ENCODE measurements at places on chromosomes 16 and 17.

- no peak for DNase-seq
Observed at GRCh38 chr17:14355556-14355955, 54.7 kb downstream of the HS3ST3B1 start.

- DNase-seq: no peak
Observed at GRCh38 chr17:30913955-30914354, 7.8 kb upstream of the ADAP2 start.

DNA sequence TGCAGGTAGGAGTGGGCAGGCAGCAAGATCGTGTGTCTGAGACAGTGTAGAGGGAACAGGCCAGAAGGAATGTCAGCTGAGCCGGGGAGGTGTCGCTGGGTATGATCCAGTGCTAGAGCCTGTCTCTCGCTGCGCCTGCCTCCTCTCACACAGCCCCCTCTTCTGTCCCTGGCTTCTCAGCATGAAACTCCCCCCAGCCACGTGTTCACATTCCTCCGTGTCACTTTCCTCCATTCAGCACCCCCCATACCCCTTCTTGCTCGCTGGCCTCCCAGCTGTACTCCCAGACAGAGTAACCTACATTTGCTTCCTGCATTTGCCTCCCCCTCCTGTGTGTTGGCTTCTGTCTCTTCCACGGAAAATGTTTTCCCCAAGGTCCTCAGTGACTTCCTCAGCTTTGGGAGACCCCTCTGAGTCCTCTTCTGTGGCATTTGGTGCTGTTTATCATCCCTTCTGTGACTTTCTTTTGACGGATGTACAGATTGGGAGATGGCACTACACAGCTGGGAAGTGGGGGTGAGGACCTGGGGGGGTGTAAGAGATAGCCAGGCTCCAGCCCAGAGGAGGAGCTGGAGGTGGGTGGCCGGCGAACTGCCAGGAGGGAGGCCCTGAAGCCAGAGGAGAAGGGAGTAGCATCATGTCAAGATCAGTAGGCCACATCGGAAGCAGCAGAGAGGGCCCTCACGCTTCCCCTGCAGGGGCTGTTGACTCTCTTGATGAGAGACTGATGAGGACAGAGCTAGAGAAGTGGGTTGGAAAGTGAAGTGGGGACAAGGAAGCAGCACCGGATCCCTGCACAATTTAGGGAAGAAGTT, 19.2 kb downstream of the SGF29 start:
- no peak for DNase-seq

DNA sequence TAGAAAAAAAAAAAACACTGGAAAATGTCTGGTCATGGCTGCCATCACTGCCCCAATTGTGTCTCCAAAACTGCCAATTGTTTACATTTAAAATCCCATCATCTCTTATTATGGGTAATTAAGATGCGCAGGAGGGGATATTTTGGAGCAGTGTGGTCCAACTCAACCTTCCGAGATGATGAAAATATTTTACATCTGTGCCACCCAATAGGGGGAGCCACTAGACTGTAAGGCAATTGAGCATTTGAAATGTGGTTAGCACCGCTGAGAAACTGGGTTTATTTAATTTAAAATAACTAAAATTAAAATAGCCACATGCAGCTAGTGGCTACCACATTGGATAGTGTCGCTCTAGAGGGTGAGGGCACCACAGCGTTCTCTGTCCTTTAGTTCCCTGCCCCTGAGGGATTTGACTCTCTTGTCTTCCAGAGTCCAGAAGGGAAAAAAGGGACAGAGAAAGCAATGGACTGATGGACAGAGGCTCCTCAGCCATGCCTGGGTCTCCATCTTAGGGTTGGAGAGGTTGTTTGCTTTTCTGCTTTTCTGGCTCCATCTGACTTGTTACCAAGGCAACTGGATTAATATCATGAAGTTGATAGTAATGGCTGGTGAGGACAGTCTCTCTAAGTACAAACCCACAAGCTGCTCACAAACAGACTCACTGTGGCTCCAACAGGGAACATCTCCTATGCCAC, 3.5 kb downstream of the MPO start:
- DNase-seq: no peak

DNA sequence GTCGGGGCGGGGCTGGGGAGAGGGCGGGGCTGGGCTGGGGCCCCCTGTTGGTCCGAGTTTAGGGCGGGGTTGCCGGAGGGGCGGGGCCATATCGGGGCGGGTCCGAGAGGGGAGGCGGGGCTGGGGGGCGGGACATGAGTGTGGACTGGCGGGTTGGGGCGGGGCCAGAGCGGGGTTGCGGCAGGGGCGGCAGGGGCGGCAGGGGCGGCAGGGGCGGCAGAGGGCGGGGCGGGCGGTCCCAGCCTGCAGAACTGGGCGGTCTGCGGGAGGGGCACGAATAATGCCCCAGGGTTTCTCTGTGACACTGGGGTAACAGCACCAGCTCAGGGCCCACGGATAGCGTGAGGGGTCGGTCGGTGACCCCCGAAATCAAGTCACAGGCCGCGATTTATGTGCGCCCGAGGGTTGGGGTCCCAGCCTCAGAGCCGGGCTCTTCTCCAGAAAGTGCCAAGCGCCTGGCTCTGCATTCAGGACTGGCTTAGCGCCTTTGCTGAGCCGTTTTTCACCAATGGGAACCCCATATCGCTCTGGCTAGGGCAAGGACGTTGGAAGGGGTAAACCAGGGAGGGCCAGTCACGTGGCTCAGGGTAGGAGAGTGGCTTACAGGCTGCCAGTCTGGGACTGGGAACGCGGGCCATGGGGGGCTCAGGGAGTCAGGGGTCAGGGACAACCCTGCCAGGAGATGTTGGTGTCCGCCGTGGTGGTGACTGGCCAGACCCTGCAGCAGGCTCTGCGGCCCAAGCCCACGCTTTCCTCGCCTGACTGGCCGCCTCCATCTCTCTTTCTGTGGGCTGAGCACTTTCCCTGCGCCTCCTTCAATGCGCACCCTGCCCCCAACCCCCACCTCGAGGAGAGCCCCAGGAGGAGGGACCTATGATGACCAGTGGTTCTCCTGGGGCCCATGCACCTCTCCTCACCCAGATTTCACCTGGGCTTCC, 1.2 kb upstream of the METTL26 start:
- peak; percentile 68 for DNase-seq

DNA sequence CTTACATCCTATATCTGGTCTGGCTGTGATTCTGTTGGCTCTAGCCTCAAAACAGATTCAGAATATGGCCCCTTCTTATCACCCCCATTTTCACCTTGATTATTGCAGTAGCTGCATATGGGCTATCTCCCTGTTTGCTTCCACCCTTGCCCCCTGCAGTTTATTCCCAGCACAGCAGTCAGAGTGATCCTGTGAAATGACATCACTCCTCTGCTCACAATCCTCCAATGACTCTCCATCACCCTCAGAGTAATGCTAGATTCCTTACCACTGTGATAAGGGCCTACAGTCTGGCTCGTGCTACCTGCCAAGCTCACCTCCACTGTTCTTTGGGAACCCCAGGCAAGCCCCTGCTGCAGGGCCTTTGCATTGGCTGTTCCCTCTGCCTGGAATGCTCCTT, 92.5 kb downstream of the ASIC2 start:
- no peak for DNase-seq

GRCh38 chr17:58253082-58253481, 14.7 kb downstream of the LPO start:
- DNase-seq: no peak

GRCh38 chr17:33287096-33287725, 5.9 kb downstream of the ASIC2 start:
- DNase-seq: no peak

- DNase-seq: no peak
Observed at GRCh38 chr17:18314059-18314730, 599 bp downstream of the TOP3A start.

DNA sequence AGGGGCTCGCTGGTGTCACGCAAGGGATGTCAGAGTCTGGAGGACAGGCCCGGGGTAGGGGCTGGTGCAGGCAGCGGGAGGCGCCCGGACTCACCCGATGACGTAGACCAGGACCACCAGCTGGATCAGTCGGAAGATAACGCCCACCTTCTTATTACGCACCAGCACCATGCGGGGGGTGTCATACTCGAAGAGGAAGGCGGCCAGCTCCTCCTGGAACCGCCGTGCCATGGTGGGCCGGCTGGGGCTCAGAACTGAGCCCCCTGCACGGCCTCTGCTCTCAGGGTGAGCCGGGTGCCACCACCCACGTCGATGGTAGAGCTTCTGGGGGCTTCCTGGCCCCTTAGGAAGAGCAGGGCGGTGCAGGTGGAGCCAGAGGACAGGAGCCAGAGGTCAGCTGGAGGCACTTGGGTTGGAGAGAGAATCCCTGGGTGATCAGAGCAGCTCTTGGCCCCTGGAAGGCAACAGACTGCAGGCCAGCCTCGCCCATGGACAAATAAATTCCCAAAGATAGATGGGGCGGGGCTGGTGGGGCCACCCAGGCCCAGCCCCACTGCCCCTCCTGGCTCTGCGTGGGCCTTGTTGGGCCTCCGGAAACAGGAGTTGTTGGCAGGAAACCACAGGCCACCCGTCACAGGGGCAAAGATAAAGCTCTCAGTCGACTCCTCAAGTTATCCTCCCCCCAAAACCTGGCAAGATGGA, at the start of gene P2RX1:
Gene P2RX1, minus strand, starts transcription at position 471 of the 702 bp plus-strand sequence. Its CDS starts 240 bp downstream, at position 231.
- DNase-seq: no peak

GRCh38 chr16:54201200-54201599, 85.4 kb downstream of the IRX3 start:
- no peak for DNase-seq

- DNase-seq: no peak
Observed at GRCh38 chr16:85422632-85423550, 190.2 kb upstream of the GSE1 start.

DNA sequence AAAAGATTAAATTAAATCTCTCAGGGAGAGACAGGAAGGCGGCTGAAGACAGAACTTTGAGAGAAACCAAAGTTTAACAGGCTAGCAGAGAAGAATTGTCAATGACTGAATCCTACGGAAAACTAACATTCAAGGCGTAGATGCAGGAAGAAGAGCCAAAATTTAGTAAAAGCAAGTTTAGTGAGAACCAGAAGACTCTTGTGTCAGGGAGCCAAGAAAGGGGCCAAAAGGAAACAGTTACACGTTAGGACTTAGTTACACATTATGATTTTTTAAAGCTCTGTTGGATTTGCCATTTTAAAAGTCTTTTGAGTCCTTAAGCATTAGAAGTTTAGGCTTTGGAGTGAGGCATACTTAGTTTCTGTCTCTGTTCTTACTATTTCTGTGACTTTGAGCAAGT, 164.6 kb downstream of the CHD9 start:
- no peak for DNase-seq

DNA sequence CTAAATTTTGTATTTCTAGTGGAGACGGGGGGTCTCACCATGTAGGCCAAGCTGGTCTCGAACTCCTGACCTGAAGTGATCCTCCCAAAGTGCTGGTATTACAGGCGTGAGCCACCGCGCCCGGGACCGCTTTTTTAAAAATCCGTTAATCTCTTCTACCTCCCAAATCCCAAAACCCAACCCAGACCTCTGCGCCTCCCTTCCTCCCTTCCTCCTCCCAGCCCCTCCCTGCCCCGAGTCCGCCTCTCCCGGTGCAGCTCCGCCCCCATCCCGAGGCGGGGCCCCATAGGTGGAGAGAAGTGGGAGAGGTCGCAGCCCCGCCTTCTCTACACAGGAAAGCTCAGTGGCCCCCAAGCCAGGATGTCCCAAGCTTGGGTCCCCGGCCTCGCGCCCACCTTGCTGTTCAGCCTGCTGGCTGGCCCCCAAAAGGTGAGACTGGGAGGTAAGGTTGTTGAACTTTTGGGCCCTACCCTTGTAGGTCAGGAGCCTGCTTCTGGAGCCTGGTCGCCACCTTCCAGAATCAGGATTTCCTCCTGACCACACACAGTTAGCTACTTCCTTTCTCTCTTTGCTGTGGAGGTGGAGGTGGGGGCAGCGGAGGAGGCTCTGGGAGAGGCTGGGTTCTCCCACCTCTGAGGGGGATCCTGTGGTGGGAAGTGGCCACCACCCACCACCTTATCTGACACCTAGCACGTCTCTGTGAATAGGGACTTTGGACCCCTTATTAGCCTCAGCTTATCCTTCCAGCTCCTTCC, at the start of gene TMEM92:
Gene TMEM92, plus strand, starts transcription at position 325 of the 755 bp plus-strand sequence. Its CDS starts 36 bp downstream, at position 361.
- no peak for DNase-seq

GRCh38 chr16:81505011-81505661, 60.5 kb downstream of the CMIP start:
- DNase-seq: no peak

DNA sequence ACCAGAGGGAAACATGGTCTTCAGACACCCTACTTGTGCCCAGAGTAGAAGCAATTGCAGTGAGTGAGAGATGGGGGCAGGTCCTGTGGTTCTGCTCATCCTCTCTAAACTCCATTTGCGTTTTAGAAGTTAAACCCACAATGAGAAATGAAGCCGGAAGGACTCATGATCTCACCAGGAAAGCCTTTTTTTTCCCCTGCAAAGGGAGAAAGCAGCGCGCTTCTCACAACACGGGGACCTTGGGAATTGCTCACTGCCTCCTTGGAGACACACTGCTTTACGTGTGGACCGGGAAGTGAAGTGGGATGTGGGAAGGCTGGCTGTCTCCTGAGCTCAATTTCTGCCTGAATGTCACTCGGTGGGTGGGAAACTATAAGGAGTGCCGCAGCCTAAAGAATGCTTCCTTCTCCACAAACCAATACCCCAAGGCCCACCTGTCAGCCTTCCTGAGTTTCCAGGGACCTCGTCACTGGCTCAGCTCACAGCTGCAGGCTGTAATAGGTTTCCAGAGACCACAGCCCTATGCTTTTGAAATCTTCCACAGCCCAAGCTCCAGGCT, 365.4 kb downstream of the XYLT1 start:
- DNase-seq: peak; percentile 49

DNA sequence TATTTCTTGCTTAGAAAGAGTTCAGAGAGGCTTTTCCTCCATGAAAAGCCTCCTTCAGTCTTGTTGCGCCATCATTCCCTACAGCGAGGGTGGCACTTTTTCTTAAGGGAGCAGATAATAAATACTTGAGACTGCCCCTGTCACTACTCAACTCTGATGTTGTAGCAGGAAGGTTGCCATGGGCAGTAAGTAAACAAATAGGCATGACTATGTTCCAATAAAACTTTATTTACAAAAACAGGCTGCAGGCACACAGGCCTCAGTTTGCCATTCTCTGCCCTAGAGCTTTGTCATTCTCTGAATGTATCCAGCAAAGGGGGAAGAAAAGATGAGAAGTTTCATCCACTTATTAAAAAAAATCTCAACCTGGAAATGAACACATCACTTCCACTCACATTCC, 60.4 kb downstream of the MYOCD start:
- DNase-seq: no peak

DNA sequence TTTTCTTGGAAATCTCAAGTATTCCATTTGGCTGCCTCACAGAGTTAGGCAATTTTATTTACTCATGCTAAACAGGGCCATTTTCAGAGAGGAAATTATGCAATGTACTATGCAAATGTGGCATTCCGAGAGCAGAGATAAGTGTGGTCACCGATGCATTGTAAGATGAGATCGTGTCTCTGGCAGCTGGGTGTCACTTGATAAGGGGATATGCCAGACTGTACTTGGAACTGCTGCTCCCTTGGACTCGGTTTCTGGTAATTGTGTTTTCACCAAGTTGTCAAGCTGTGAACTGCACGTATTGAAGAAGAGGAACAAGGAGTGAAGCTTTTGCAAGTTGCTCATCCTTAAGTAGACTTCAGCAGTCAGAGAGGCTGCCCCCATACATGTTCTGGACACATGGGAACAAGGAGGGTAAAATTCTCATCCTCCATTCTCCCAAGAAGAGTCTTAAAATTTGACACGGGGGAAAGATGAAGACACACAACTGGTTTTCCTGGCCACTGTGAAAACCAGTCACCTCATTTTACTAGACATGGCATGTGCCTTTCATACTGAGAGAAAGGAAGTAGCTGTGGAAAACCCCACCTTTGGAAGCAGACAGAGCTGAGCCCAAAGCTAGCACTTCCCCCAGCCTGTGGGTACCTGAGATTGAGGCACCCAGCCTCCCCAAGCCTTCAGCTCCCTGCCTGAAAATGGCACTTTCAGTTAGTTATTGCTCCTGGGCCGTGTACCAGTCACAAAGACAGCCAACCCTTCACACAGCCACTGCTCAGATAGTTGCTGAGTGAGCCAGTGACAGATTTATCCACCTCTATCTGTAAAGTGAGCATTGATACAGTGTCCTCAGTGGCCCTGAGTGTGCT, 150.7 kb downstream of the SOCS1 start:
- DNase-seq: peak; percentile 78
